Endothelial cell of umbilical vein (primary cell): ENCODE measurements at places on chromosomes 12 and 14.

GRCh38 chr12:65195387-65196055 is 26.1 kb downstream of the LEMD3 start:
- no peaks in the 10 kb centered on the region for H3K36me3 ChIP-seq
- H3K4me1 ChIP-seq, result peaks cover 4% of the 10 kb centered on the region
- no peak for DNase-seq
- no peak overlapping the region for H3K4me3 ChIP-seq
- no peak overlapping the region for H3K27ac ChIP-seq

DNA sequence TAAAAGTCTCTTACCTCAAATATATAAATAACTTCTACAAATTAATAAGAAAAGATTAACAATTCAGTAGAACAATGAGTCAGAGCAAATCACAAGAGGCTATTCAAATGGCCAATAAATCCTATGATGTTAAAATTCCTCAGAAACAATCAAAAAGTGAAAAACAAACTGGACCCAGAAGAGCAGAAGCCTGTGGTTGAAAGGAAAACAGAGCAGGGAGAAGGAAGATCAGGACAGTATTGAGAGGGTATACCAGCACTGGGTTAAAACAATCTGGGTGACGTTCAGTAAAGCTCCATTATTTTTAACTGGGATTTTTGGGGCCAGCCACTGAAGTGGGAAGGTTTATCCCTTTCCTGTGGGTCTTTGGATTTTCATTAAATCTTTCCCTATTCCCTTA is 39.7 kb upstream of the PCED1B start:
- no peak overlapping the region for H3K27ac ChIP-seq
- no peaks in the 10 kb centered on the region for H3K36me3 ChIP-seq
- H3K27me3 ChIP-seq, result no peaks in the 10 kb centered on the region
- H3K4me3 ChIP-seq, result no peak overlapping the region
- no peaks in the 10 kb centered on the region for H3K4me1 ChIP-seq

DNA sequence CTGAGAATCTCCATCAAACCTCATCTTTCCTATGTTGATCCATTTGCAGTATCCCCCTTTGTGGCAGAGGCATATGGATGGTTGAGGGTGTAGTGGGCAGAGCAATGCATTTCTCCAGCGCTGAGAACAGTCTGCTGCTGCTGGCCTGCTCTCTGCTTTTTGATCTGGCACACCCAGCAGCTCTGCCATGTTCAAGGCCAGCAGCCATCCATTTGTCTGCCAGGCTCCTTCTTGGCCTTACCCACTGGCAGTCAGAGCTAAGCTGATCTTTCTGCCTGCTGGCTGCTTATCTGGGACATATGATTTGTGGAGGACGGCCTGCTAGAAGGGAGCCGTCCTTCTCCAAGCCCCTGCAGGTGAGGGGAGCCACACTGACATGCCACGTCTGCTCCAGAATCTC is 17.0 kb downstream of the NPC2 start:
- H3K4me3 ChIP-seq, result no peak overlapping the region
- peaks cover 5% of the 10 kb centered on the region for H3K4me1 ChIP-seq
- peaks cover 14% of the 10 kb centered on the region for H3K36me3 ChIP-seq

GRCh38 chr14:54808326-54809161 is 94.1 kb downstream of the GCH1 start:
- peaks cover 18% of the 10 kb centered on the region for H3K27me3 ChIP-seq
- no peak overlapping the region for H3K27ac ChIP-seq
- H3K4me1 ChIP-seq, result no peaks in the 10 kb centered on the region
- H3K36me3 ChIP-seq, result no peaks in the 10 kb centered on the region
- no peak for DNase-seq

GRCh38 chr12:94374124-94374523 is 85.5 kb downstream of the CEP83 start:
- no peaks in the 10 kb centered on the region for H3K27me3 ChIP-seq
- no peak for DNase-seq
- H3K27ac ChIP-seq, result no peak overlapping the region
- no peaks in the 10 kb centered on the region for H3K36me3 ChIP-seq

GRCh38 chr12:57751788-57752667 is at the start of gene CDK4:
Gene CDK4, minus strand, starts transcription at chr12:57752310. Its CDS starts 593 bp downstream, at chr12:57751717.
- H3K4me1 ChIP-seq, result peaks cover 17% of the 10 kb centered on the region
- peaks cover 22% of the 10 kb centered on the region for H3K36me3 ChIP-seq
- peak within 1 kb of the TSS; percentile 68 for H3K27ac ChIP-seq
- peaks cover 28% of the 10 kb centered on the region for H3K27me3 ChIP-seq

- peaks cover 13% of the 10 kb centered on the region for H3K36me3 ChIP-seq
- peaks cover 30% of the 10 kb centered on the region for H3K4me1 ChIP-seq
- H3K4me3 ChIP-seq, result no peak overlapping the region
- H3K27ac ChIP-seq, result peak overlapping the region; percentile 92
- DNase-seq, result no peak
Observed at GRCh38 chr14:85564841-85565527, 35.0 kb downstream of the FLRT2 start.

DNA sequence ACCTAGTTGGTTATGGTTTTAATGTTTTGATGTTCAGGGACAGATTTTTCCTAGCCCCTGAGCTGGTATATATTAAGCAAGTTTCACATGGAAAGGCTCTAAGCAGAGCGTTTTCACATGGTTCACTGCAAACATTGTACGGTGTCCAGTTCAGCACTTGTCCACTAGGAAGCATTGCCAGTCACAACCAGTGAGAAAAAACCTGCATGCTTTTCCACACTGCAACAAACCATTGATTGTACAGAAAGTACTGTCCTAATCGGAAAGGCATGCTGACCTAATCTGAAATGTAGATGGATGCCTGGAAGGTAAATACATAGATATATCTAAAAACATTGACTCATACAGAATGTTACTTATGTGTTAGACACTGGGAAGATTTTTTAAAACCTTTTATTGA is 25.0 kb upstream of the NPAS3 start:
- no peak overlapping the region for H3K4me3 ChIP-seq
- no peaks in the 10 kb centered on the region for H3K27me3 ChIP-seq

DNA sequence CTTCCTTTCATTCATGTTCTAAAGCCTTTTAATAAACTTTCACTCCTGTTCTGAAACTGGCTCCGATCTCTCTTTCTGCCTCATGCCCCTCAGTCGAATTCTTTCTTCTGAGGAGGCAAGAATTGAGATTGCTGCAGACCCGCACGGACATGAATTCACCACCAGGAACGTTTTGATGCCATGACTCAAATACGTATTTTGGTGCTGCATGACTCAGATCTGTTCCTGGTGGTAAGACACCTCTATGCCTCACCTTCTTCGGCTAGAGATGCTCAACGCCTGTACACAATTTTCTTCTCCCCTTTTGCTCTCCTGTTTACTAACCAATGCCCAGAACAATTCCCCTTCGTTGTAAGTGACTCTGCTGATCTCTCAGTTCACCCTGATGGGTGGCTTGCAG is 52.0 kb upstream of the RIMBP2 start:
- no peak for DNase-seq
- no peaks in the 10 kb centered on the region for H3K27me3 ChIP-seq
- no peak overlapping the region for H3K27ac ChIP-seq

GRCh38 chr14:104878582-104878981 is 13.5 kb downstream of the CEP170B start:
- DNase-seq, result no peak
- no peak overlapping the region for H3K27ac ChIP-seq
- no peaks in the 10 kb centered on the region for H3K36me3 ChIP-seq
- no peak overlapping the region for H3K4me3 ChIP-seq
- no peaks in the 10 kb centered on the region for H3K4me1 ChIP-seq
